ENCODE measurements at places on chromosomes 7 and 10.

DNA sequence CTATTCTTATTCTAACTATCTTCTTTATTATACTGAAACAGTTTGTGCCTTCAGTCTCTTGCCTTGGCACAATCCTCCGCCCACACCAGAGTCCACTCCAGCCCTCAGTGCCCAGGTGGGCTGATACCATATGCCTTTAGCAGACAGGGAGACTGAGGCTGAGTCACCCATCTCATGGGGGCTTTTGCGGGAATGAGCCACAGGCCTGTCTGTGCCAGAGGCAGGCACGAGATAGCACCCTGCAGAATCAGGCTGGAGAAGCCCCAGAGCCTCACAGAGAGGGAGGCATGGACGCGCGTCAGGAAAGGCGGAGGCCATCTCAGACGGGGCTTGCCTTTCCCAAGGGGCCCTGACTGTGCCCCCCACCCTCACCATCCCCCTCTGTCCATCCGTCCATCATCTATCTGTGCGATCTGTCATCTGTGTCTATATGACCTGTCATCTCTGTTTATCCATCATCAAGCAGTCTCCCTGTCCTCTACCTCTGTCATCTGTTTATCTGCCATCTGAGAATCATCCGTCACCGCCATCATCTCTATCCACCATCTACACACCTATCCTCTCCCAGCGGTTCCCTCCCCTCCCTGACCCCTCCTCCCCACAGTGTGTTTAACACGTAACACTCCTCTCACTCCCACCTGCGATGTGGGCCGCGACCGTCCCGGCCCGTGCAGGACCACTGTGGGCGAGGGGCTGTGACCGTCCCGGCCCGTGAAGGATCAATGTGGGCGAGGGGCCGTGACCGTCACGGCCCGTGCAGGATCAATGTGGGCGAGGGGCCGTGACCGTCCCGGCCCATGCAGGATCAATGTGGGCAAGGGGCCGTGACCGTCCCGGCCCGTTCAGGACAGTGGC lies 7.3 kb upstream of the ADAP1 start:
- no peak for DNase-seq

- no peak for DNase-seq
These were observed 104.2 kb downstream of the TEX36 start for GRCh38 chr10:125578658-125579315.

DNA sequence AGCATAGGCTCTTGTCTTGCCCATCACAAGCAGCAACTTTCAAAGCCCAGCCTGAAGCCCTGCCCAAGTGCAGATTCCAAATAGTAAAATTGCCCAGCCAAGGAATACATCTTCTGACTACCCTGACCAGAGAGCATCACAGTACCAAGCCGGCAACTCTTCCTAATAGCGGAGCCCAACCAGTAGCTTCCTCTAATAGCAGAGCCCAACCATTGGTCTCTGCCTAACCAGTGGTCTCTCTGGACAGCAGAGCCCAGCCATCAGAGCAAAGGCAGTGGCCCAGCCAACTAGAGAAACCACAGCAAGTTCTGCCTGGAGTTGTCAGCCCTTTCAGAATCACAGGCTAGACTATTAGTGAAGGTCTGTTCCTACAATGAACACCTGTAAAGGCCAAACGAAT lies 285.6 kb downstream of the HGF start:
- DNase-seq, result no peak

DNA sequence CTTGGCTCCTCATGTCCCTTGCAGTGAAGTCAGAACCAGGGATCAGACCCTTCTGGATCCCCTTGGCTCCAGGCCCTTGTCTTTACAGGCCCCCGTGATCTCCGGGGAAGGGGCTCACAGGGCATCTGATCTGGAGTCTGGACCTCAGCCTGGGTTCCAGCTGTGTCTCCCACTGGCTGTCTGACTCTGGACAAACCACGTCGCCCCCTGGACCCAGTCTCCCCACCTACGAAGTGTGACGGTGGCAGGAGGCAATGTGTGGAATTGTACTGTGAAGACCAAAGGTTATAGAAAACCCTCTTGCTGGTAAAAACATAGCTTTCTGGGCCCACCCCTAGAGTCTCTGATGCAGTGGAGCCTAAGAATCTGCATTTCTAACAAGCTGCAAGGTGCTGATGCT lies 15.5 kb upstream of the C10orf71 start:
- DNase-seq, result no peak

All from GM12864 (cell line).